ENCODE measurements at places on chromosomes 2 and 18.

GRCh38 chr2:73982140-73982617 is 2.5 kb upstream of the TET3 start:
- DNase-seq, result peak; percentile 37

DNA sequence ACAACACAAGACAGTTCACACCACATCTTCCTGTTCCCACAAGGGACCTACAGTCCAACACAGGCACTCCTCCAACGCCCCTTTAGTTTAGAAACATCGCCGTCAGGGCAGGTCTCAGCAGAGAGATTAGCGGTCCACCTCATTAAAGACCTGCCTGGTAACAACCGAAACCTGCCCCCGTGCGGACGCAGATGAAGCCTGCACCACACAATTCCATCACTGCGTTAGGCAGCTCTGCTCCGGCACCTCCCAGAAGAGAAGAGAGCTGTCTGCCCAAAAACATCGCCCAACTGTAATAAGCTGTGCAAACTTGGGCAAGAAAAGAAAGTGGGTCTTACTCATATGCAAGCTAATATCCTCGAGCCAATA is 32.7 kb downstream of the ZNF516 start:
- DNase-seq, result no peak

DNA sequence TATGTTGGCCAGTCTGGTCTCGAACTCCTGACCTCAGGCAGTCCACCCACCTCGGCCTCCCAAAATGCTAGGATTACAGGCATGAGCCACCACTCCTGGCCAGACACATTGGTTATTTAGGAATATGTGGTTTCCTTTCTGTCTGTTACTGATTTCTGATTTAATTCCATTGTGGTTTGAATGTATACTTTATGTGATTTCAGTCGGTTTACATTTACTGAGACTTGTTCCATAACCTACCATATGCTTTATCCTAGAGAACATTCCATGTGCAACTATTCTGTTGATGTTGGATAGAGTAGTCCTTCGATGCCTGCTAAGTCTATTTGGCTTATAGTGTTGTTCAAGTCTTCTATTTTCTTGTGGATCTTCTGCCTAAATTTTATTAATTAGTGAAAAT is 1.6 kb upstream of the CCL20 start:
- no peak for DNase-seq

GRCh38 chr2:67256892-67257291 is 140.2 kb upstream of the ETAA1 start:
- DNase-seq, result no peak

GRCh38 chr18:34207344-34207851 is 17.3 kb downstream of the NOL4 start:
- DNase-seq, result no peak

GRCh38 chr2:96874198-96874831 is 4.4 kb upstream of the SEMA4C start:
- DNase-seq, result no peak

DNA sequence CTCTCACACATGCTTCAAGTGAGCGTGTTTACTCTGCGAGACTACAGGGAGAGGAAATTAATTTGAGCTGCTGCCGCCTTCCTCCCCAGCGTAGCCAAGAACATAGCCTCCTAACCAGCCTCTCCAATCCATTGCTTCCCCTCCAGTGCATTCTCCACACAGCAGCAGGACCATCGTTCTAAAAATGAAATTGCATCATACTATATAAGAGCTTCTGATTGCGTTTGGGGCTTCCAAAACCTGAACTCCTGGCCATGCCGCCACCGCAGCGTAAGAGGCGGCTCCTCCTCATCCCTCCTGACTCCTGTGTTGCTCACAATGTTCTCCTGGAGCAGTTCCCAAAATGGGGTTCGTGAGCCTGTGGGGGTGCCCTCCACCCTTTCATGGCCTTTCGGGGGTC is 142.1 kb downstream of the MYT1L start:
- no peak for DNase-seq

DNA sequence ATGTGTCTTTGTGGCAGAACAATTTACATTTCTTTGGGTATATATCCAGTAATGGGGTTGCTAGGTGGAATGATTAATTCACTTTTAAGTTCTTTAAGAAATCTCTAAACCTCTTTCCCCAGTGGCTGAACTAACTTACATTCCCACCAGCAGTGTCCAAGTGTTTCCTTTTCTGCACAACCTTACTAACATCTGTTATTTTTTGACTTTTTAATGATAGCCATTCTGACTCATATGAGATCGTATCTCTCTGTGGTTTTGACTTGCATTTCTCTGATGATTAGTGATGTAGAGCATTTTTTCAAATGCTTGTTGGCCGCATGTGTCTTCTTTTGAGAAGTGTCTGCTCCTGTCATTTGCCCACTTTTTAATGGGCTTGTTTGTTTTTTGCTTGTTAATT is 43.1 kb upstream of the PTH2R start:
- no peak for DNase-seq

- DNase-seq, result no peak
Observed at GRCh38 chr18:5122272-5122671, 74.8 kb downstream of the AKAIN1 start.

- no peak for DNase-seq
Observed at GRCh38 chr2:77008853-77009252, 513.3 kb downstream of the LRRTM4 start.

DNA sequence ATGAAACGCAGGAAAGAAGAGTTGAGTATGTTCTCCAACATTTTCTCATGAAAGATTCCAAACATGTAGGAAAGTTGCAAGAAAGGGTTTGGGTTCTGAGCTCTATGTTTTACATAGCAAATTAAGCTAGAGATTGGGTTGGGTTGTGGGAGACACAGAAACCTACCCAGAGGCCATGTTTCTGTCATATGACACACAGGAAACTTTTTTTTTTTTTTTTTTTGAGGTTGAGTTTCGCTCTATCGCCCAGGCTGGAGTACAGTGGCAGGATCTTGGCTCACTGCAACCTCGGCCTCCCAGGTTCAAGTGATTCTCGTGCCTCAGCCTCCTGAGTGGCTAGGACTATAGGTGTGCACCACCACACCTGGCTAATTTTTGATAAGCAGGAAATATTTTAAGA is 57.6 kb downstream of the DOCK10 start:
- DNase-seq, result no peak

- DNase-seq, result no peak
Observed at GRCh38 chr18:48335829-48336228, 73.4 kb downstream of the ZBTB7C start.

GRCh38 chr2:171018522-171018921 is 89.5 kb downstream of the GORASP2 start:
- no peak for DNase-seq

DNA sequence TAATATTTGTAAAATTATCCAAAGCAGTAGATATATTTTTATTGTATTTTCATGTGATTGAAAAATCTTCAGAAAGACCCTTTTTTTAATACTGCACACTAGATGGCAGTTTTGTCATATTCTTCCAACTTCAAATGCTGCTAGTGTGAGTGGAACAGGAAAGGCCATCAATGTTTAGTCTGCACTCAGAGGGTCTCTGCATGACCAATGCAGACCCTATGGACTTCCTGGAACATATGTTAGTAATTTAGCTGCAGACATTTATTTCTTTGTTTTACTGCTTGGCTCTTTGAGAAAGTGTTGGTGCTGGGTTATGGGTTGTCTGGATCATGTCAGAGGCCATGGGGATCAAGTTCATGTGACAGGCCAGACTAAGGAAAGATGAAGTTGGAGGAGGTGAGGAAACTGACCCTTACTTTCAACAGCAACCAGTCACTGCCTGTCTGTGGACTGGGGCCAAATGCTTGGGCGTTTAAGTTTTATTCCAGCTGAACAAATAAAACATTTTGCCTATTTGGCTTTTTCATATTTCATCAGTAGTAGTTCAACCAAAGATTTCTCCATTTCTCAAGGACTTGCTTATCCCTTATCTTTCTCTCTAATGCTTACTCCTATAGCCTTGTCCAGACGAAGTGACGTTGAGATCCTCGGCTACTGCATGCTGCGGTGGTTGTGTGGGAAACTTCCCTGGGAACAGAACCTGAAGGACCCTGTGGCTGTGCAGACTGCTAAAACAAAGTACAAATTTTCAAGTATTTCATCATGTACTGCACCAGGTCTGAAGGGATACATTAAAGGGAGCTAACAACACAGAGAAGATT is 84.8 kb downstream of the VRK2 start:
- DNase-seq, result peak; percentile 26

- DNase-seq, result no peak
Observed at GRCh38 chr2:200125444-200126284, 170.3 kb downstream of the MAIP1 start.

DNA sequence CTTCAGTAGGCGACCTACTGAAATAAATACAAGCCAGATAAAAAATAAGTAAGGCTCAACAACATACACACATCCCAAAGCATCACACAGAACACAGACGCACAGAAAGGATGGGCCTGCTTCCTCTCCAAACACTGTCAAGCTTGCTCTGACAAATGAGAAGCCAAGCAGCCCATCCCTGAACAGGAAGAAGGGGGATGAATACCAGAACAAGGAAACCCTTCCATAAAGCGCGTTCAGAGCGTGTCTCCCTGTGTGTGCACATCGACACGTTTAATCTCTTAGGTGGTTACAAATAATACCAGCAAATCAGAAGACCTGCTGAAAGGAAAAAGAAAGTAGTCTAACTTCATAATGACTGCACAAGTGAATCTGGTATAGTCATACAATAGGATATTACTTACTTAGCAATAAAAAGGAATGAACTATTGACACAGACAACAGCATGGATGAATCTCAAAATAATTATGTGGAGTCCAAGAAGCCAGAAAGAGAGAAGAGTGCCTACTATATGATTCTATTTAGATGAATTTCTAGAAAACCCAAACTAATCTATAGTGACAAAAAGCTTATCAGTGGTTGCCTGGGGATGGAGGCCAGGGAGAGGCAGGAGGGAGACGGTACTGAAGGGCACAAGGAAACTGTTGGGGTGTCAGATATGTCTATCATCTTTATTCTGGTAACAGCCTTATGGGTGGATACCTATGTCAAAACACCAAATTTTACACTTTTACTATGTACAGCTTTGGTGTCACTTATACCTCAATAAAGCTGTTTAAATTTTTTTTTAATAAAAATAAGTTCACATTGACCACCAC is 26.8 kb downstream of the MBOAT2 start:
- no peak for DNase-seq

DNA sequence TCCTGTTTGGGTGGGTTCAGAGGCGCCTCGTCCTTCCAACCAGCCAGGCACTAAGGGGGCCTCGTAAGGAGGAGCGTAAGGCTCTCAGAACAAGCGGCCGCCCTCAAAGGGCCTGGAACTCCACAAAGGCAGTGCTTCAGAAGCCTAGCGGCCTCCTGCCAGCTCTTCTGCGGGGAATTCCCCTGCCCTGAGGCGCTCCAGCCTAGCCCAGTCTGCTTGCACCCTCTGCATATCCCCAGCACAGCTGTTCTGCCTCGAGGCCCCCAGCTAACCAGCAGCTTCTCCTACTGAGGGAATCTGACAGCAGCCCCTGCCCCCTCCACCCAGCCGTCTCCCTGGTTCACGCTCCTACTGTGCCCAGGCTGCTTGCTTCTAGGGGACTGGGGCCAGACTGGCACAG is 265.9 kb downstream of the TFCP2L1 start:
- peak; percentile 34 for DNase-seq

DNA sequence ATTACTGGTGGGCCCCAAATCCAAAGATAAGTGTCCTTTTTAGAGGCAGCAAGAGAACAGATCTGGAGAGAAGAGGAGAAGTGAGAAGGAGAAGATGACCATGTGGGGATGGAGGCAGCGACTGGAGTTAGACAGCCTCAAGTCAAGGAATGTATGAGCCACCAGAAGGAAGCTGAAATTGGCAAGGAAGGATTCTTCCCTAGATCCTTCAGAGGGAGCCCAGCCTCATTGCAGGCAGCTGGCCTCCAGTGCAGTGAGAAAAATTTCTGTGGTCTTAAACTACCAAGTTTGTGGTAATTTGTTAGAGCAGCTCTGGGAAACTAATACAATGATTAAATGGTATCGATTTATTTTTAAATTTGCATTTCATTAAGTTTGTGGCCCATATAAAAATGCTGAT is 167.9 kb downstream of the NCKAP5 start:
- no peak for DNase-seq

DNA sequence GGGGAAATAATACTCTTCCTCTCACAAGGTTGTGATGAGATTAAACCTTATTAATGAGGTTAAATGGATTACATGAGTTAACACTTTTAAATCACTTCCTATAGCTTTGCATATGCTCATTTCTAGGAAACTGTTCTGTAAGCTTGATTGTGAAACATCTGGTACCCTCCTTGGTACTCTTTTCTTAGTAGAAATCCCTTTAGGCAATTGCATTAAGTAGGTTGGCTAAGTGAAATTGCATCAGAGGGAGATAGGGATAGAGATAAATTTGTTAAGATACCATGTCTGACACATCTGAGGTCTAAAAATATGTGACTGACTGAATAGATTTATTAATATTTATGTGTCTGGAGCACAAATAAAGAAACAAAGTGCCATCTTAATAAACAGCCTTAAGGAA is 275.9 kb upstream of the MAP2 start:
- no peak for DNase-seq

GRCh38 chr18:58819051-58819450 is 45.6 kb upstream of the ZNF532 start:
- no peak for DNase-seq

DNA sequence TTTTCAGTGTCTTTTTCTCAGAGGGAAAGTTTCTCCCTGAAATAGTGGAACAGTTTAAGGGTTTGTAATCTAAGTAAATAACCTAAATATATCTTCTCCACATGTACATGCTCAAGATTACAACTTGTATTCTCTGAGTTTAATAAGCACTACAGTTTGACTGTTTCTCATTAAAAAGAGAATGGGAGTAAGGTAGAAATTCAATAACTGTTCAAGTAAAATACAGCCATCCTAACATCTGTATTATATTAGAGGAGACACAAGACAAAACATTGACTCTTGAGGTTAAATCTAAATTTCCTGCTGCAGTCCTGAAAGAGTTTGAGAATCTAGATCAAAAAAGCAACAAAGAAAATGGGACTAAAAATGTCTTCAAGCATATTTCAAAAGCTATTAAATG is 73.0 kb upstream of the ZNF397 start:
- DNase-seq, result no peak

- peak; percentile 52 for DNase-seq
Observed at GRCh38 chr2:178860551-178860950, 53.3 kb upstream of the TTN start.

Data from left ventricle myocardium superior (tissue), 1 donor.